ENCODE measurements at places on chromosomes 12 and 14.

GRCh38 chr12:49188201-49188915 lies 522 bp downstream of the TUBA1A start:
- DNase-seq, result peak; percentile 77

- DNase-seq, result no peak
These were observed 1096.5 kb upstream of the TMEM132C start for GRCh38 chr12:127170226-127171180.

DNA sequence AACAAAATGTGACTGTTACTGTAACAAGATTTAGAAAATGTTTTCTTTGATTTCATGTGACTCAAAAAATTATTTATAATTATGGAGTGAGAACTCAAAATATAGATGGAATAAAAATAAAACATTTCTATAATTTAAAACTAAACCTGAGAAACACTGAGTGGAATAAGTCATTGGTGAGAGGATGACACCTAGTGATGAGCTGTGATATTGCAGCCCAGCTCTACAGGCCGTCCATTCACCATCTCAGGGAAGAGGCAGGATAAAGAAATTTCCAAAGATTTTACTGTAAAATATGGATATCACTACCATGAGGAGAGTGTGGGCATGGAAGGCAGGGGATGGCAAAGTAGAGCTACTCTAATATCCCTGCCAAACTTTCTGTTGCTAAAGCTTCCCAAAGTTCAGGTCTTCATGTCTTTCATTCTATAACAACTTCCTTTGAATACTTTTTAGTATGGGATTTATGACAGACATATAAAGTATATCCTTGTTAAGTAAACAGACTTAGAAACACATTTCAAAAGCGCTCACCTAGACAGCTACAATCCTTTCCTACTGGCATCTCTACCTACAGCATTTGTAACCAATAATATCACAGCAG lies 308.0 kb downstream of the ITPR2 start:
- DNase-seq, result peak; percentile 22

GRCh38 chr14:92254786-92255185 lies 68.2 kb upstream of the SLC24A4 start:
- DNase-seq, result peak; percentile 60

DNA sequence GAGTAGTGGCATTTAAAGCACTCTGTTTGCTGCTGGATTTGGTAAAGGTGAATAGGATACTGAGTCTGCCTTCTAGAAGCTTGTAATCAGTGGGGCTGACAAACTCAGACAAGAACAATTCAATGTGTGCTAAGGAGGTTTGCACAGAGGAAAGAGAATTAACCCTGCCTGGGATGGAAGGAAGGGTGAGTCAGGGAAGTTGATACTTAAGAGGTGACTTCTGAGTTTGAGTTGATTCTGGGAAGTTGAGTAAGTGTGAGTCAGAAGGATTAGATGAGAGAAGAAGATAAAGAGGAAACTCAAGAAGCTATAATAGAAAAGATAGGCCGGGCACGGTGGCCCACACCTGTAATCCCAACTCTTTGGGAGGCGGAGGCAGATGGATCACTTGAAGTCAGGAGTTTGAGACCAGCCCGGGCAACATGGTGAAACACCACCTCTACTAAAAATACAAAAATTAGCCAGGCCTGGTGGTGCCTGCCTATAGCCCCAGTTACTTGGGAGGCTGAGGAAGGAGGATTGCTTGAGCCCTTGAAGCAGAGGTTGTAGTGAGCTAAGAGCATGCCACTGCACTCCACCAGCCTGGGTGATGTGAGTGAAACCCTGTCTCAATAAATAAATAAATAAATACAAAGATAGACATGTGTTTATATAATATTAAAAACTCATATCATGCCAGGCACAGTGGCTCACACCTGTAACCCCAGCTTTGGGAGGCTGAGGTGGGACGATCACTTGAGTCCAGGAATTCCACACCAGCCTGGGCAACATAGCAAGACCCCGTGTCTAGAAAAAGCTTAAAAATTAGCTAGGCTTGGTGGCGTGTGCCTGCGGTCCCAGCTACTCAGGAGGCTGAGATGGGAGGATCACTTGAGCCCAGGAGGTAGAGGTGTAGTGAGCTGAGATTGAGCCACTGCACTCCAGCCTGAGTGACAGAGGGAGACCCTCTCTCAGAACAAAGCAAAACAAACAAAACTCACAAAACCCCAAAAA lies 126.8 kb upstream of the CPM start:
- DNase-seq, result no peak

- no peak for DNase-seq
These were observed 54.9 kb upstream of the SCN8A start for GRCh38 chr12:51536159-51536558.

DNA sequence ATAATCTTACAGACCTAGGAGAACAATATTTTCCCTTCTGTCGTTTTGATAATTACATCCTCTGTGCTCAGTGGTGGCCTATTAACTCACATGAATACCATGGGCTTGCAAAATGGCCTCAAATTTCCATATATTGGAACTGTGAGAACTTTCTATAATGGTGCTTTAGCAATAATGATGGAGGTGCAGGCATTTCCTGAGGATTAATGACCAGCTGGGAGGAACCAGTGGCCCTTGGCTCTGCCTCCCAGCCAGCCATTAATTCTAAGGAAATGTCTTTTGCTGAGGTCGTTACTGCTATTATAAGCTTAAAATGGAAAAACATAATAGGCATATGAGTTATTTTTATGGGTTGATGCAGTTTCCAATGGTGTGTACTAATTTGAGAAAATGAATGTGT lies 33.6 kb downstream of the HMGA2 start:
- no peak for DNase-seq

DNA sequence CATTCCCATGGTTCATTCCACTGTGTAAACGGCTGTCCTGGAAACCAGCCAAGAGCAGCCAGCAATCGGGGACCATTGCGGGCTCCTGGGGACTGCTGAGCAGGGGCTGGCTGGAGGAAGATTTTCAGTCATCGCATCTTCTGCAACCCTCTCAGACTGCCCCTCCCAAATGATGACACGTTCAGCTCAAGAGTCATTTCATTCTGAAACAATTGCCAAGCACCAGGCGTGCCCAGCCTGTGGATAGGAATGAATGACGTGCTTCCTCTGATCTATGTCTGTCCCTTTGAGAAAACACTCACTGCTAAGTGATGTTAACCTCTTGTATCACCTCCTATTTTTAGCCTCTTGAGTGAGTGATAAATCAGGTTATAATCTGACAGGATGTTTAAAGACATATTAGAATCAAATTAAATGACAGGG lies 62.0 kb downstream of the NDUFA12 start:
- peak; percentile 38 for DNase-seq

GRCh38 chr14:49621114-49621881 lies 699 bp downstream of the MGAT2 start:
- DNase-seq, result peak; percentile 64

DNA sequence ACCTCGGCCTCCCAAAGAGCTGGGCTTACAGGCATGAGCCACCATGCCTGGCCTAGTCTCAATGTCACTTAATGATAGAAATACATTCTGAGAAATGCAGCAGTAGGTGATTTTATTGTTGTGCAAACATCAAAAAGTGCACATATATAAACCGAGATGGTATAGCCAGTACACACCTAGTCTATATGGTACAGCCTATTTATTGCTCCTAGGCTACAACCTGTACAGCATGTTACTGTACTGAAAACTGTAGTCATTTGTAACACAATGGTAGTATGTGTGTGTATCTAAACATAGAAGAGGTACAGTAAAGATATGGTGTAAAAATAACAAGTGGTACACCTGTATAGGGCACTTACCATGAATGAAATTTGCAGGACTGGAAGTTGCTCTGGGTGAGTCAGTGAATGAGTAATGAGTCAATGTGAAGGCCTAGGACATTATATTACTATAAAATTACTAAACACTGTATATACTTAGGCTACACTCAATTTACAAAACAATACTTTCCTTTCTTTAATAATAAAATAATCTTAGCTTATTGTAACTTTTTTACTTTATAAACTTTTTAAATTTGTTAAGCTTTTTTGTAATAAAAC lies 166.7 kb upstream of the SYT1 start:
- no peak for DNase-seq
